ENCODE measurements at places on chromosomes 5 and 9. TPM values are rescaled to one million over a fixed set of nuclear protein-coding genes. Genes with fewer than 3 reads are reported as not detected.
A peak's percentile ranks its signal among the peaks of the same experiment; 100 is the strongest.

DNA sequence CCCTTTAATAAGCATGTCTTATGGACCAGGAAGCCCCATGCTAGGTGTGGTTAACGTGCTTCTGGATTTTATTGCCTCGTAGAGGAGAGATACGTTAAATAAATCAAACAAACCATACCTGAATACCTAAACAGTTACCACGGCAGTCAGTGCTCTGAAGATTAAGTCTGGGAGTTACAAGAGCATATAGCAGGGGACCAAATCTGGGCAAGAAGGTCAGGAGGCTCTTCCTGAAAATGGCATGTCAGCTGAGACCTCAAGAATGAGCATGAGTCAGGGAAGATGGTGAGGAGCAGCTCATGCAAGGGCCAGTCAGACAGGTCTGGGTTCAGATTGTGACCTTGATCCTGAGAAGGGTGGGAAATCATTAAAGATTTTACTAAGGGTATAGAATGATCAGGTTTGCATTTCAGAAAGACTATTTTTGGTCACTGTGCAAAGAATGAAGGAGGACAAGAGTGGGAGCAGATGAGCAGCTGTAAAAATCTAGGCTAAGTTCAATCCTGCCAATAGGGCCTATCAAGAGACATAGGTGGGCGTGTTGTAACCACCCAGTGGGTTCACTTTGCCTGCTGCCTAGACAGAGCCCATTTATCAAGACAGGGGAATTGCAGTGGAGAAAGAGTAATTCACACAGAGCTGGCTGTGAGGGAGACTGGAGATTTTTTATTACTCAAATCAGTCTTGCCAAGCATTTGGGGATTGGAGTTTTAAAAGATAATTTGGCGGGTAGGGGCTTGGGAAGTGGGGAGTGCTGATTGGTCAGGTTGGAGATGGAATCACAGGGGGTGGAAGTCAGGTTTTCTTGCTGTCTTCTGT is 4.8 kb upstream of the ZNF366 start:
- no peak for DNase-seq
- no peak overlapping the region for H3K4me3 ChIP-seq
- H3K27me3 ChIP-seq, result no peaks in the 10 kb centered on the region
- peaks cover 28% of the 10 kb centered on the region for H3K4me1 ChIP-seq
- no peaks in the 10 kb centered on the region for H3K36me3 ChIP-seq

DNA sequence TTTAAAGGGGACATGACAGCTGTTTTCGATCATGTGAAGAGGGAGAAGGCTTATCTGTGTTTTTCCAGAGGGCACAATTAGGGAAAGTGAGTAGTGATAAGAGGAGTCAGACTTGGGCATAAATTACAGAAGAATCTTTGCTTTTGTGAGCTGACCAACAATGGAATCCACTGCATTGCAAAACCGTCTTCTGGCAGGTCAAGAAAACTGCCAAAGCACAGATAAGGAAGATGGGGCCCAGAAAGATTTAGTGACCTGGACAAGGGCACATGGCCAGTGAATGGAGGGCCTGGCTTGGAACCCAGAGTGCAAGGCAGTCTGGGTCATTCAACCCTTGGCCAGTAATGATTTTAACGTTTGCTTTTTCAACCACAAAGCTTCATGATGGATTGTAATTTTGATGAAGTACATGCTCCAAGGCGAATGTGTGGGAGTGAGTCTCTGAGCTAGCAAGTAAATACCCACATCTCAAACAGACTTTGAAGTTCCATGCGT is 153.2 kb upstream of the MAST4 start:
- DNase-seq, result no peak
- no peaks in the 10 kb centered on the region for H3K4me1 ChIP-seq
- no peaks in the 10 kb centered on the region for H3K36me3 ChIP-seq

PRRC2B gene
- 170 TPM for total RNA-seq

CLPTM1L gene
- total RNA-seq, result 135 TPM

DNA sequence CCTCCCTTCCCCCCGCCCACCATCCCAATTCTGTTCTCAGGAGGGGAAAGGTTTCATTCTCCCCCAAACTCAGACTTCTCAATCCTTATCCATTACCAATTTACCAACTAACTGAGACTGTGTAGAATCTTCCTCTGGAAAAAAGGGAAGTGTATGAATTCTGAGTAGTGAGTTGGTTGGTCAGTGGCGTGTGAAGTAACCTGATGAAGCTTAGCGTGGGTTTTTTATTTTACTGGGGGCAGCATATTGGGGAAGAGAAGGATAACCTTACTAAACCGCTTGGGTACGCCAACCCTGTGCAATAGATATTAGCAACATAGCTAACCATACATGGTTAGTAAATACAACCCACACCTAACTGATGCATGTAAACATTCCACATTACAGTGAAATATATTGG is 1.1 kb upstream of the DNAJC21 start:
- H3K4me3 ChIP-seq, result no peak overlapping the region
- no peak overlapping the region for H3K27ac ChIP-seq
- peaks cover 37% of the 10 kb centered on the region for H3K36me3 ChIP-seq
- DNase-seq, result no peak
- peaks cover 39% of the 10 kb centered on the region for H3K4me1 ChIP-seq

DNA sequence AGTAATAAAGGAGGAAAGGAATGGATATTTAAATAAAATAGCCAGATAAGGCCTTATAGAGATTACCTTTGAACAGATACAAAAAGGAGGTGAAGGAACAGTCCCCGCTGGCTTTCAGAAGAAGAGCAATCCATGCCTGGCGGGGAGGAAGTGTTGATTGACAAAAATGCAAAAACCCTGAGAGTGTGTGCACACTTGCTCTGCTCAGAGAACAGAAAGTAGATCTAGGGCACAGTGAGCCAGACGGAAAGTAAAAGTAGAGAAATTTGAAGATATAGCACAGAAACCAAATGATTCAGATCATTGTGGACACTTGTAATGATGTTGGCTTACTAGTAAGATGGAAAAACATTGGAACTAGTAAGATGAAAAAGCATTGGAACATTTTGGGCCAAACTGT is 720.6 kb downstream of the PTPRD start:
- no peaks in the 10 kb centered on the region for H3K27me3 ChIP-seq
- H3K4me1 ChIP-seq, result no peaks in the 10 kb centered on the region
- no peaks in the 10 kb centered on the region for H3K36me3 ChIP-seq
- no peak overlapping the region for H3K27ac ChIP-seq
- DNase-seq, result no peak

GRCh38 chr5:179906294-179906794 is 1.4 kb downstream of the TBC1D9B start:
- H3K4me3 ChIP-seq, result peak overlapping the region; percentile 72
- H3K27ac ChIP-seq, result peak overlapping the region; percentile 65
- DNase-seq, result no peak
- H3K36me3 ChIP-seq, result peaks cover 32% of the 10 kb centered on the region
- H3K27me3 ChIP-seq, result no peaks in the 10 kb centered on the region

CDH9 gene
- not detected for total RNA-seq

DNA sequence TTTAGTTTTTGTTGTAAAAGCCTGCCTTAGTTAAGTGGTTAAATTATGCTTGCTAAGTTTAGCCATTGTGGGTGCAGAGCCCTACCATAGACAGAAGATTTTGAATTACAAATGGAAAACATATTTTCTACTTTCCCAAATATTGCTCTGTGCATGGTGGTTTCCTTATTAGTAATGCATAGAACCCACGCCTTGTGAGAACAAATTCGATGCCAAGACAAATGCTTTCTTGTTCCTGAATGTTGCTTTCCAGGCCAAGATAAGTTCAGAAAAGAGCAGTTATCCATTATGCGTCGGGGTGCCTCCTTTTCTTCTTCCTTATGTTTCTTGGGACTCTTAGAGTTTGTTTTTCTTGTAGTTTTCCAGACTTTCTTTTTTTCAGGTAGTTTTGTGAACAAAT is 31.0 kb upstream of the GARNL3 start:
- H3K4me3 ChIP-seq, result no peak overlapping the region
- H3K4me1 ChIP-seq, result no peaks in the 10 kb centered on the region
- no peaks in the 10 kb centered on the region for H3K27me3 ChIP-seq

- no peaks in the 10 kb centered on the region for H3K36me3 ChIP-seq
- H3K4me1 ChIP-seq, result no peaks in the 10 kb centered on the region
- H3K27ac ChIP-seq, result no peak overlapping the region
- no peaks in the 10 kb centered on the region for H3K27me3 ChIP-seq
- H3K4me3 ChIP-seq, result no peak overlapping the region
Observed at GRCh38 chr5:162248107-162248713, 180.6 kb downstream of the GABRG2 start.

DNA sequence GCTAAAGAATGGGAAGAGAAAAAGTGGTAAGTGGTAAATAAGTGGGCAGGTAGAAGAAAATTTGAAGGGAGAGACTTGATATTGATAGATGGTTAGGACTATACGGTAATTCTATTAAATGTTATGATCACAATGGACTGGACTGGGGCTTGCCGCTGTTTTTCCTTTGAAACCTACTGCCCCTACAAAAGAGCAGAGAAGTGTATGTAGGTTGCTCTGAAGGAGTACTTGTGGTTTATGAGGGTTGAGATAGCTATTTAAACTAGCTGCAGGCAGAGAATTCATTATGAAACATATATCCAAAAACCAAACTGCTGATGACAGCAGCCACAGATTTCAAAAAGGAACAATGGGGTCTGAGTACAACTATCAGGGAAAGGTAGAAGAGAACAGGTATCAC is 16.8 kb upstream of the HK3 start:
- no peak overlapping the region for H3K4me3 ChIP-seq
- no peak overlapping the region for H3K27ac ChIP-seq
- H3K36me3 ChIP-seq, result peaks cover 16% of the 10 kb centered on the region
- H3K4me1 ChIP-seq, result no peaks in the 10 kb centered on the region
- H3K27me3 ChIP-seq, result no peaks in the 10 kb centered on the region

GRCh38 chr5:95924720-95925377 is 36.8 kb downstream of the ELL2 start:
- H3K27ac ChIP-seq, result peak overlapping the region; percentile 20
- no peak overlapping the region for H3K4me3 ChIP-seq
- H3K36me3 ChIP-seq, result no peaks in the 10 kb centered on the region
- H3K27me3 ChIP-seq, result no peaks in the 10 kb centered on the region
- H3K4me1 ChIP-seq, result peaks cover 41% of the 10 kb centered on the region

DNA sequence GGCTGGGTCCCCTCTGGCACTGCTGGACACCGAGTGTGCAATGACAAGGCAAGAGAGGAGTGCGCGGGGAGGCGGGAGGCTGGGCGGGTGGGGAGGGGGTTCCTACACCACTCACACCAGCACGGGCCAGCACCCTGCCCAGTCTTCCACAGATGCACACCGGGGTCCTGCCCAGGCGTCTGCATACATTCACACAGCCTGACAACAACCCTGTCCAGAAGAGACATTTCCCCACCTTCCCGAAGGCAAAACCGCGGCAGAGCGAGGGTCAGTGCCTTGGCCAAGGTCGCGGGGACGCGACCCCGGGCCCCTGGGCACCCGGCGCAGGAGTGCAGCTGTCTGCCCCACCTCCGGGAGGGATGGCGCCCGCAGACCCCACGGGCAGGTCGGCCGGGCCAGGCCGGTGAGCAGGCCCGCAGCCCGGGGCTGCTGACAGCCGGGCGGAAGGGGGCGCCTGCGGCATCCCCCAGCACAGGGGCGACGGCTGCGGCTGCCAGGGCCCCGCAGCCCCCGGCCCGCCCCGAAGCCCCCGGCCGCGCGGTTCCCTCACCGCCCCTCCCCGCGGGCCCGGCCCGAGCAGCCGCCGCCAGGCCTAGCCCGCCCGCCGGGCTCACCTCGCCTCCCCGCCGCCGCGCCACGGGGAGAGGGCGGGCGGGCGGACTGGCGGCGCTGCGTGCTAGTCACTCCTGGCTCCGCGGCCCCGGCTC is 496 bp downstream of the MAPK9 start:
- DNase-seq, result no peak
- peak overlapping the region; percentile 72 for H3K4me3 ChIP-seq
- H3K27me3 ChIP-seq, result no peaks in the 10 kb centered on the region
- peak overlapping the region; percentile 63 for H3K27ac ChIP-seq
- peaks cover 25% of the 10 kb centered on the region for H3K4me1 ChIP-seq
- H3K36me3 ChIP-seq, result peaks cover 4% of the 10 kb centered on the region

GRCh38 chr5:56142614-56143372 is 90.3 kb downstream of the ANKRD55 start:
- no peak overlapping the region for H3K4me3 ChIP-seq
- H3K36me3 ChIP-seq, result no peaks in the 10 kb centered on the region
- no peak for DNase-seq
- H3K27me3 ChIP-seq, result no peaks in the 10 kb centered on the region
- H3K27ac ChIP-seq, result no peak overlapping the region

SPINK7 gene
- total RNA-seq, result not detected

DNA sequence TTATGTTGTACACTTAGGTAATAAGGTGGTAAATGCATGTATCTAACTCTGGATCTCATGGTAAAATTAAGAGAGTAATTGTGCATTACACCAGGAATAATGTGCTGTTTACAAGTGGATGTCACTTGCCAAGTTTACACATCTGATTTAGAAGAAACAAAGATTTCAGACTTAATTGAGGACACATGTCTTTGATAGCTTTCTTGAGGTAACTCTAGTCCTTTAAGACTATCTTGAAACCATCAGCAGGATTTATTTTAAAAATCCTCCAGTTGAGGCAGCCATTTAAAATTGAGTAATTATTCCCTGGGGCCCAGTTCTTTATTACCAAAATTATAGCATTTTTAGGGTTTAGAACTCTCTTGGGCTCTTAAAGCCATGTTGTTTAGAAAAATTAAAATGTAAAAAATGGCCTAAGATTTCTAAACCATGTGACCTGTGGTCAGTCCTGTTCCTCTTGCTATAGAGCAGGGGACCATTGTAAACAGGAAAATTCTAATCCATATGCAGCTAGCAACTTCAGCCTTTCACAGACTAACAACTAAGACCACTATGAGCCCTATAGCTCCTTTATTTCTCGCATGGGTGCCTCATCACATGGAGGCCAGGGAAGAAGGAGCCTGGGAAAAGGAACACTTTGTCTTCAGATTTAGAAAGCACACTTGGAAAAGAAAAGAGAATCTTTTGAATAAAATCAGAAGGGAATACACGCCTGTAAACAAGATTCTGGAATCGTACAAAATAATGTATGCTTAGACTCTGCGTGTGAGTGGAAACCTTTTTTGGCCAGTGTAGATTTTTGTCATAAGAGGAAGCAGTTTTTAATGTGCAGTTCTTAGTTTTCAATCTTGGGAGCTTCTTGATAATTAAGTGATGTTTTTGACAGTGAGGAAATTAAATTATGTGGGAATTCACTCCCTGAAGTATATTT is 71.2 kb downstream of the ZSWIM6 start:
- H3K4me3 ChIP-seq, result no peak overlapping the region
- no peaks in the 10 kb centered on the region for H3K36me3 ChIP-seq
- H3K27ac ChIP-seq, result no peak overlapping the region
- peaks cover 15% of the 10 kb centered on the region for H3K4me1 ChIP-seq
- no peak for DNase-seq
